ENCODE measurements at places on chromosomes 16 and 17.

DNA sequence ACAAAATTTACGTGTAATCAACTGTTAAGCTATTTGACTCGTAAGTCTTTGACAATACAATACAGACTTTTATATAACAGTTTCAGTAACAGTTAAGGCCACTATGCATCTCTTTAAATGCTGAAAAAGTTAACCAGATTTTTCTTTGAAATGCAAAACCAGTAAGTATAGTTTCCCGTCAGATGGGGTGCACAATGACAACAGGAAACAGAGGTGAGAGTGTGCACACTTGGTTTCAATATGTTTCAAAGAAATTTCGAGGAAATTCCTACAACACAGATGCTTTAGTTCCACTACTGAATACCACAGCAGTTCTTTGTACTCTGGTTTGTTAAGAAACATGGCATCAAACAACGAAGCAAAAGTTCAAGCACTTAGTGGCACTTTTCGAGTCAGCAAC, 48.4 kb downstream of the RNF157 start:
- DNase-seq: no peak

- DNase-seq: no peak
Observed at GRCh38 chr16:81715358-81716196, 63.5 kb upstream of the PLCG2 start.

GRCh38 chr16:87607223-87607622, 4.9 kb downstream of the JPH3 start:
- DNase-seq: no peak

DNA sequence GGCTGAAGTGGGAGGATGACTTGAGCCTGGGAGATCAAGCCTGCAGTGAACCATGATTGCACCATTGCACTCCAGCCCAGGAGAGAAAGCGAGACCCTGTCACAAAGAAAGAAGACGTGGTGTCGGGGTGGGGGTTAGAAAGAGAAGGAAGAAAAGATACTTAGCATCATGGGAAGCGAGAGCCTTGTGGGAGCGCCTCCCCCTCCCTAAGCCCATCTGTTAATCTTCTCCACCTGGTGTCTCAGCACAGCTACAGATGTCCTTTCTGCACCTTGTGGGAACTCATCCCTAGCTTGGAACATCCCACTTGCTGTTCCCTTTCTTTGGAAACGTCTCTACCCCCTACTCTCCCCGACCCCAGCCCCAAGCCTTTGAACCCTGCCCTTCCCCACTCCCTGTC, 6.0 kb downstream of the ZNF688 start:
- DNase-seq: no peak

GRCh38 chr17:65005858-65006257, 50.7 kb downstream of the GNA13 start:
- DNase-seq: no peak

- no peak for DNase-seq
Observed at GRCh38 chr17:72719206-72719577, 373.3 kb downstream of the SLC39A11 start.

DNA sequence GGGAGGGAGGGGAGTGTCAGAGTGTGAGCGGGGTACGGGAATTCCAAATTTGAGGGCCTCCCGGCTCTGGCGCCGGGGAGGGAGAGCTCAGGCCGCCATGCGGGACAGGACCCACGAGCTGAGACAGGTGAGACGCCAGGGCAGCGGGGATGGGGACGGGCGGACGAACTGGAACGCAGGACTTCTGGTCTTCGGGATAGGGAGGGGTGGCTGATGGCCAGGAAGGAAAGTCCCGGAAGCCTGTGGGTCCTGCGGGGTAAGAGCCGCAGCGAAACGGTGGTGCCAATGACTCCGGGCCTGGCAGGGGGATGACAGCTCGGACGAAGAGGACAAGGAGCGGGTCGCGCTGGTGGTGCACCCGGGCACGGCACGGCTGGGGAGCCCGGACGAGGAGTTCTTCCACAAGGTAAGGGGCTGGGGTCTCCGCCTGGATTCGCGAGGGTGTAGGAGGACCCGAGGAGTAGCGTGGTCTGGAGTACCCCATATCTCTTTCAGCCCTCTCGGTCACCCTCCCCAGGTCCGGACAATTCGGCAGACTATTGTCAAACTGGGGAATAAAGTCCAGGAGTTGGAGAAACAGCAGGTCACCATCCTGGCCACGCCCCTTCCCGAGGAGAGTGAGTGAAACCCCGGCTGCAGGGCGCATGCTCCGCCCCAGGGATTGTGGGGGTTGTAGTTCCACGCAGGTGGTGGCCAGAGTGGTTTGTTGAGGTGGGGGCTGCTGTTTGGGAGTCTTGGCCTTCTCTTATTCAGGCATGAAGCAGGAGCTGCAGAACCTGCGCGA, 543 bp downstream of the STX4 start:
- peak; percentile 84 for DNase-seq

DNA sequence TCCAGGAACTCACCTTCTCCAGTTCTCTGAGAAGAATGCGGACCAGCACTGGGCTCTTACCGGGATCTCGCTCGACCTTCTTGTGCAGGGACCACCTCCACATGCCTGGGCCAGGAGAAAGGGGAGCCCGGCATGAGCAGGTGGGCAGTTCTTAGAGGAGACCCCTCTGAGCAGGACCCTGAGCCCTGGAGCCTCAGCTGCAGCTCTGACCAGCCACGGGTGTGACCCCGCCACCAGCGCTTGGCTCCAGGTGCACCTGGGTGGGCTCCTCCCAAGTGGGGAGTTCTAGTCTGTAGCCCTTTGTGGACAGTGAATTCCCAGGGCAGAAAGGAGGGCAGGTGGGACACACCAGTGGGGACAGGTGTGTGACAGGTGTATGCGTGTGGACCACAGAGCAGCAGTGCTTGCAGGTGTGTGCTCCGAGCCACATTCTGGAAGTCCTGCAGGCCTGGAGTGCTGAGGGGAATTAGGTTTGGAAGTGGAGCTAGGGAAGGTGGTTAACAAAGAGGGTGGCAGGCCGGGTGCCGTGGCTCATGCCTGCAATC, 28.9 kb downstream of the PIK3R6 start:
- no peak for DNase-seq
